Muscle of arm (tissue), 14 donors: ENCODE measurements at places on chromosomes 11 and 22.

DNA sequence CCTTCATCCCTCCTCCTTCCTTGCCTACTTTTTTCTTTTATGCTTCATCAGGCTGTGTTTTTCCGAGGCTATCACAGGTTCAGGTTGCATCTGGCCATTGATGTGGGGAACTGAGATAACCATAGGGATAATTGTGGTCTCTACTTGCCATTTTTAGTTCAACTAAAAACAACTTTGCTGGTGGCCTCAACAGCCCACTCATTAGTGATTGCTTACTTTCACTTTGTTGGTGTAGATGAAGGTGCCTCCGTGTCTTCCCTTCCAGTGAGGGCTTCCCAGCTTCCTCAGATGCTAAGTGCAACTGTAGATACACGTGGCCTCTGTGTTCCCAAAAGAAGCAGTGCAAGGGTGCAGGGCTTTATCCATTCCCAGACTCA, 35.0 kb downstream of the KCNJ1 start:
- DNase-seq = no peak

GRCh38 chr22:19591568-19591967, 67.4 kb upstream of the CLDN5 start:
- no peak for DNase-seq

DNA sequence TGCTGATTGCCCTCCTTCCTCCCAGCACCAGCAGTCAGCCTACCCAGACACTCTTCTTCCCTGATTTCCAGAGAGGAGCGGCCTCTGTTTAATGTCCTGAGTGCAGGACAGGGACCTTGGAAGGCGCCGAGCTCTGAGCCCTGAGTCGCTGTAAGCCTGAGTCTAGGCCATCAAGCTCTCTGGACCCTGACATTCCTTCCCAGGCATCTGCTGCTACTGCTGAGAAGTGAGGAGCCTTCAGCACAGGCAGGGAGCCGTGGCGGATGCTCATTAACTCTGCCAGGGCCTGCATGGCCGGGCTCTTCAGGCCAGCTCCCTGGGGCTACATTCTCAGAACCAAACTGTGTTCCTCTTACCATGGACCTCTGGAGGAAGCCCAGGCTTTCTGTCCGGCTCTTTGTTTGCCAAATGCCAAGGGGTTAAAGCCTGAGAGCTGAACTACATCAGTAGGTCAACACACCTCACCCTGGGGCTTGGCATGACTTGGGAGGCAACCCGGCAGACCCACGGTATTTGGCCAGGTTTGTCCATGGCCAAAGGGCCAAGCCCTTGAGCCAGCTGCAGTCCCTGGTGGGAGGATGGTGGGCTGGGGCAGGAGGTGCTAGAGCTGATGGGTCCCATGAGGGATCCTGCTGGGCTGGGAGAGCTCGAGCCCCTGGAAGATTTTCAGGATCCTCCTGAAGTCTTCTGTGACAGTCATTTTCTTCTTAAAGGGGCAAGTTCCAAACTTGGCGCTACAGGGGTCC, 721.4 kb downstream of the BRD1 start:
- no peak for DNase-seq

- no peak for DNase-seq
Observed at GRCh38 chr22:22406445-22407027, 102.0 kb downstream of the ZNF280B start.

- DNase-seq = no peak
Observed at GRCh38 chr11:122786896-122787295, 51.4 kb upstream of the CRTAM start.

GRCh38 chr11:2813141-2813908, 72.2 kb downstream of the CDKN1C start:
- no peak for DNase-seq

DNA sequence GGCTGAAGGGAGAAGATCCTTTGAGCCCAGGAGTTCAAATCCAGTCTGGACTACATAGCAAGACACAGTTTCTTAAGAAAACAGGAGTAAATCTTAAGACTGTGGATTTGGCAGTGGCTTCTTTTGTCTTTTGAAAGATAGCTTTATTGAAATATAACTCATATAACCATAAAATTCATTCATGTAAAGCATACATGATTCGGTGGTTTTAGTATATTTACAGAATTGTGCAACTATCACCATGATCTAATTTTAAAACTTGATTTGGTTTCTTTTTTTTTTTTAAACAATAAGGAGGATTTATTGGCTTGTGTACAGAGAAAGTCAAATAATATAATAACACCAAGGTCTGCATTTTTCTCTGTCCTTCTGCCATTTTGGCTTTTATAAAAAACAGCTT, 23.1 kb upstream of the PSMA1 start:
- DNase-seq = no peak

GRCh38 chr11:75162954-75163353, 12.0 kb downstream of the SLCO2B1 start:
- DNase-seq = no peak

GRCh38 chr22:18976197-18976751, 40.2 kb upstream of the PRODH start:
- DNase-seq = no peak

GRCh38 chr22:36286096-36286957, 33.4 kb downstream of the APOL1 start:
- peak; percentile 82 for DNase-seq

DNA sequence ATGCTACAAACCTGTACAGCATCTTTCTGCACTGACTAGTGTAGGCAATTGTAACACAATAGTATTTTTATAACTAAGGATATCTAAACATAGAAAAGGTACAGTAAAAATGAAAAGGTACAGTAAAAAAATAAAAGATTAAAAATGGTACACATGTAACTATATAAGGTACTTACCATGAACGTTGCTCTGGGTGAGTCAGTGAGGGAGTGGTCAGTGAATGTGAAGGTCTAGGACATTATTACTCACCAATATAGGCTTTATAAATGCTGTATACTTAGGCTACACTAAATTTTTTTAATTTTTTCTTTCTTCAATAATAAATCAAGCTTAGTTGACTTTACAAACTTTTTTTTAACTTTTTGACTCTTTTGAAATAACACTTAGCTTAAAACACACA, 59.9 kb downstream of the EIF3M start:
- DNase-seq = no peak

DNA sequence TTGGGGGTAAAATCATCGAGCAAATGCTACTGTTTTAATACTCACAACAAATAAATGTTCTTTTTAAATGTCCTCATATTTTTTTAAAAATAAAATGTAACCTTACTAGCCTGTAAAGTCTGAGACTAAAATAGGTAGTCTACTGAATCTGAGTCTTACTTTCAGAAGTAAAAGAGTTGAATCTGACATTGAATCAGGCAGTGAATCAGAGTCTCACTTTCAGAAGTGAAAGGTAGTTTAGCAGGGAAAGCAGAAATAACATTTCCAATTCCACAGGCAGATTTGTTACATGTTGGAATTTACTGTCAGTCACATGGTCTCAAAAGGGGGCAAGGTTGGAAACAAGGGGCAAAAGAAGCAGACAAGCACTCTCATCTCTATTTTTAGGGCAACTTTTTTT, 143.0 kb downstream of the ELP4 start:
- no peak for DNase-seq

GRCh38 chr11:9039198-9039597, 35.4 kb upstream of the NRIP3 start:
- DNase-seq = no peak

DNA sequence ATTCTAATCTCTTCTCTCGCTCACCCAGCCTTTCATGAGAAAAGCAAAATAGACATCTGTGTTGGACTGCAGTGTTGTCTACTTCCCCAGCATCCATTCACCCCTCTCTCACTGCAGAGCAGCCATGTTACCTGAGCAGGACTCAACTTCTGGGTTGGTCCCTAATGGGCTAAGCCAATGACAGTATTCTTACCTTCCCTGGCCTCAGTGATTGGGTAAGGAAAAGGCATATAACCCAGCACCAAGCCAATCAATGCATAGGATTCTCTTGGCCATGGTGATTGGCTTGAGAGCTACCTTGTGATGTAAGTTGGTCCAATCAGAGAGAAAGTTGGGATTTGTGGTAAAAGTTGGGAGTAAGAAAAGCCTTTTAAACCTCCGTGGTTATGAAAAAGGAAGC, 99.8 kb upstream of the NECTIN1 start:
- DNase-seq = no peak

DNA sequence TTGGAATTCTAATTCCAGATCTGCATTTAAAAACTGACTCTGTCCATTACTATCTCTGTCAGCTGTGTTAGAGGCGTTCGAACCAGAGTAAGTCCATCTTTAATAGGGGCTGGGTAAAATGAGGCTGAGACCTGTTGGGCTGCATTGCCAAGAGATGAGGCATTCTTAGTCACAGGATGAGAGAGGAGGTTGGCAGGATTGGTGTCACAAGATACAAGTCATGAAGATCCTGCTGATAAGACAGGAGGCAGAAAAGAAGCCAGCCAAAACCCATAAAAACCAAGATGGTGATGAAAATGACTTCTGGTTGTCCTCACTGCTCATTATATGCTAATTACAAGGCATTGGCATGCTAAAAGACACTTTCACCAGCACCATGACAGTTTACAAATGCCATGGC, 356.3 kb upstream of the ISX start:
- no peak for DNase-seq

DNA sequence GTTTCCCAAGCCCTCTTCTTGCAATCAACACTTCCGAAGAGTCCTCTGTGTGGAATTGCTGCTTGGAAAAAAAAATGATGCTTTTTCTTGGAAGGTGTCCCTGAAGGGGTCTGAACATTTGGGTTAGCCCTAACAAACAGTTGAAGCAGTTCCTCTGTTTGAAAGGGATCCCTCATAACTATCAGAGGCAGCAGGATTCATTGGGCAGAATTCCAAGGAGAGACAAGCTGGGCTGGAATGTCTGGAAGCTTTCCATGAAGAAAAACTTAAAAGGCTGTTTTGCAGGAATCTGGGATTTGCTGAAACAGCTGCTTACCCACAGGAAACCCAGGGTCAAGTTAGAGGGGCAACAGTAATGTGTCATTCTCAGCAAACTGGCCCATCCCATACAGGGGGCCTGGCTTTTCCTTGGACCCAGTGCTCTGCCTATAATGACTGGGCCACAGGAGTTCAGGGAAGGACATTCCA, 3.1 kb downstream of the CSNK2A3 start:
- peak; percentile 76 for DNase-seq
